ENCODE measurements at places on chromosomes 1 and 21. TPM values are rescaled to one million over a fixed set of nuclear protein-coding genes. Genes with fewer than 3 reads are reported as not detected.

UTS2 gene
- polyA plus RNA-seq = 0.33 TPM

MYOG gene
- not detected for polyA plus RNA-seq

SHE gene
- polyA plus RNA-seq = 15.5 TPM

LRRC38 gene
- polyA plus RNA-seq = not detected

KRTAP12-2 gene
- polyA plus RNA-seq = not detected

SLC2A5 gene
- 42.5 TPM for polyA plus RNA-seq

LRRN2 gene
- 3.1 TPM for polyA plus RNA-seq

LINGO4 gene
- polyA plus RNA-seq = not detected

S100A3 gene
- 4.3 TPM for polyA plus RNA-seq

All from small intestine (tissue), 16 donors.